NCI-H510A treated with DMSO at 0.1 percent for 48 hours (cell line): ENCODE measurements at places on chromosomes 2 and 18.

GRCh38 chr2:219384859-219385258 is 2.9 kb downstream of the DNPEP start:
- no peak for DNase-seq

- DNase-seq = no peak
These were observed 3.3 kb downstream of the RMDN2 start for GRCh38 chr2:37928377-37928776.

- DNase-seq = peak; percentile 66
These were observed 4.2 kb upstream of the NOSTRIN start for GRCh38 chr2:168798076-168798887.

GRCh38 chr2:207746131-207746530 is 23.6 kb downstream of the FZD5 start:
- peak; percentile 76 for DNase-seq

DNA sequence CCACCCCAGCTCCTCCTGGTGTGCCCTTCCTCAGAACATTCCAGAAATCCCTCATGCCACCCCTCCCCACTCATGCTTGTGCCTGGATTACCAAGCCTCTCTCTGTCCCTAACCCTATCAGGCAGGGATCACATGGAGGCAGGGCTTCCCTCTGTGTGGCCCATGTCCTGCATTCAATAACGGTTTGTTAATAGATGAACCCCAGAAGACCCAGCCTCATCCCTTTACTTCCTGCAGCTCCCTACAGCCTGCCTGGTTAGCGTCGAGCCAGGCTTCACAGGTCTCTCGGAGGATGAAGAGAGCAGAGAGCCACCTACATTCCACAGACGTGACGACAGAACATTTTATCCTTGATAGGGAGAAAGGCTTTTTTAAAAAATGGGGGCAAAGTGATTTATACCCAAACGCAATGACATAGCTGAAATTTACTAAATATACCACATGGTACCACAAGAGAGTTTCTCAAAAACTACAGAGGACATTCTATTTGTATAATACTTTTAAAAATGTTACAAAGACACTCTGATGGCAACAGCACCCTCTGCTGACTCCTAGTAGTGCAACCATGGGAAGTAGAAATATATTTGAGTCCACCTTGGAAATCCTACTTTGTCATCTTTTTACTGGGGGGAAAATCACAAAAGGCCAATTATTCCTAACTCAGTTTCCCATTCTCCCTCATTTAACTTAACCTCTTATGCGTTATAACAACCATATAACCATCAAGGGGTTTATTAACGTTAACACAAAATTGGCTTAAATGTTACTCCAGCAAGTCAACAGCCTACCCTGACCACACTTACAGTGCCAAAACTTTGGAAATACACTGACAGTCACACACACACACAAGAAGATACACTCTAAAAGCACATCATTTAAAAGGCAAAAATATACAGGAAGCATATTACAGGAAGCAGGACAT is 30.7 kb downstream of the FBXO15 start:
- DNase-seq = peak; percentile 61
